ENCODE measurements at places on chromosomes 11 and 22. TPM values are rescaled to one million over a fixed set of nuclear protein-coding genes. Genes with fewer than 3 reads are reported as not detected.

The SPDYC gene
- total RNA-seq, result not detected

The AASDHPPT gene
- 34.4 TPM for total RNA-seq

The BRSK2 gene
- 0.84 TPM for total RNA-seq

The MCHR1 gene
- not detected for total RNA-seq

The SAA2 gene
- total RNA-seq, result 0.38 TPM

The MS4A12 gene
- total RNA-seq, result not detected

The HORMAD2 gene
- 0.12 TPM for total RNA-seq

The SAA4 gene
- total RNA-seq, result not detected

The FAM180B gene
- 0.24 TPM for total RNA-seq

The MPZL2 gene
- total RNA-seq, result 12.9 TPM

The TUB gene
- 0.32 TPM for total RNA-seq

The LRRC74B gene
- total RNA-seq, result not detected

The SMARCB1 gene
- total RNA-seq, result 83.0 TPM

The ACCS gene
- total RNA-seq, result 34.6 TPM

The UCP2 gene
- total RNA-seq, result 152 TPM

The UPK3A gene
- not detected for total RNA-seq

The RCOR2 gene
- total RNA-seq, result 0.96 TPM

The DBX1 gene
- total RNA-seq, result not detected

The SEPTIN3 gene
- 4.7 TPM for total RNA-seq

The PTS gene
- 28.7 TPM for total RNA-seq

The MS4A1 gene
- total RNA-seq, result 1.6 TPM

The CHADL gene
- total RNA-seq, result 1.4 TPM

The SGSM1 gene
- 0.14 TPM for total RNA-seq

The SLC22A8 gene
- total RNA-seq, result not detected

The APOA1 gene
- total RNA-seq, result not detected

The SCGB1A1 gene
- not detected for total RNA-seq

The TRIM49 gene
- not detected for total RNA-seq

The SLC17A6 gene
- not detected for total RNA-seq

The PIH1D2 gene
- total RNA-seq, result 0.36 TPM

The ART1 gene
- not detected for total RNA-seq

The MYBPC3 gene
- total RNA-seq, result not detected

The MEN1 gene
- total RNA-seq, result 33.8 TPM

The SHISAL1 gene
- not detected for total RNA-seq

The ASCC2 gene
- total RNA-seq, result 81.7 TPM

The OR5P2 gene
- total RNA-seq, result not detected

The TRIM44 gene
- total RNA-seq, result 53.1 TPM

The IGLL5 gene
- total RNA-seq, result not detected

The OR52B6 gene
- total RNA-seq, result not detected

The FAM83F gene
- 0.89 TPM for total RNA-seq

The CHRNA10 gene
- total RNA-seq, result 2.8 TPM

Data from activated T-cell treated with anti-CD3 and anti-CD28 coated beads, Interleukin-2, amount 50 U/mL, for 72 hours (primary cell).